ENCODE measurements at places on chromosomes 6 and 20. TPM values are rescaled to one million over a fixed set of nuclear protein-coding genes. Genes with fewer than 3 reads are reported as not detected.

GRCh38 chr6:146135167-146135566 is 106.3 kb downstream of the GRM1 start:
- H3K4me3 ChIP-seq: no peak overlapping the region
- H3K36me3 ChIP-seq: no peaks in the 10 kb centered on the region
- H3K27me3 ChIP-seq: no peaks in the 10 kb centered on the region

DNA sequence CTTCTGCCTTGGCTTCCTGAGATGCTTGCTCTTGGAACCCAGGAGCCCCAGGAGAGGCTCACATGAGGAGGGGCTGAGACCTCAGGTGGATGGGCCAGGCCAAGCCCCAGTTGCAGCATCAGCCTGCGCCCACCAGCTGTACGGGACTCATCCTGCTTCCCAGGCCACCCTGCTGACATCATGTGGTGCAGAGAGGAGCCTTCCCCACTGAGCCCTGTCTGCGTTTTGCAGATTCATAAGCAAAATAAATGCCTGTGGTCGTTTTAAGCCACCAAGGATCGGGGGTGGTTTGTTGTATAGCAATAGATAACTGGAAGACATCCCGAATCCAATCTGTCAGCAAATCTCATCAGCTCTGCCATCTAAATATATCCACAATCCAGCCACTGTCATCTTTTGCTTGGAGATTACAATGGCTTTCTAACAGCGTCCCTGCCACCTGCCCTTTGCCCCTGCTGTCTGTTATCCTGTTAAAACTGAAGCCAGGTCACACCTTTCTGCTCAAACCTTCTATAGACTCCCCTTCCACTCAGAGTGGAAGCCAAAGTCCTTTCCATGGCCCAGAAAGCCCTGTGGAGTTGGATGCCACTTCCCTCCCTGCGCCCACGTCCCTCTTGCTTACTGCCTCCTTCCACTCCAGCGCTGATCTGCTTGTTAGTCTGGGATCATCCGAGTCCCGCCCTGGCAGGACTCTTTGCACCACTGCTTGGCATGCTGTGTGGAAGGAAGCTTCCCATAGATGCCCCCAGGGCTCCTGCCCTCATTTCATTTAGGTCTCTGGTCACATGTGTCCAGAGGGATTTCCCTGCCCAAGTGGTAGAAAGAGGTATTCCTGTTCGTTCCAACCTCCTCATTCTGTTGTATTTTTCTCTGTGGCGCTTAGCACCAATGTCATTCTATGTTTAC is 24.0 kb upstream of the MLN start:
- DNase-seq: no peak
- H3K27ac ChIP-seq: no peak overlapping the region
- no peaks in the 10 kb centered on the region for H3K4me1 ChIP-seq
- H3K4me3 ChIP-seq: no peak overlapping the region

DNA sequence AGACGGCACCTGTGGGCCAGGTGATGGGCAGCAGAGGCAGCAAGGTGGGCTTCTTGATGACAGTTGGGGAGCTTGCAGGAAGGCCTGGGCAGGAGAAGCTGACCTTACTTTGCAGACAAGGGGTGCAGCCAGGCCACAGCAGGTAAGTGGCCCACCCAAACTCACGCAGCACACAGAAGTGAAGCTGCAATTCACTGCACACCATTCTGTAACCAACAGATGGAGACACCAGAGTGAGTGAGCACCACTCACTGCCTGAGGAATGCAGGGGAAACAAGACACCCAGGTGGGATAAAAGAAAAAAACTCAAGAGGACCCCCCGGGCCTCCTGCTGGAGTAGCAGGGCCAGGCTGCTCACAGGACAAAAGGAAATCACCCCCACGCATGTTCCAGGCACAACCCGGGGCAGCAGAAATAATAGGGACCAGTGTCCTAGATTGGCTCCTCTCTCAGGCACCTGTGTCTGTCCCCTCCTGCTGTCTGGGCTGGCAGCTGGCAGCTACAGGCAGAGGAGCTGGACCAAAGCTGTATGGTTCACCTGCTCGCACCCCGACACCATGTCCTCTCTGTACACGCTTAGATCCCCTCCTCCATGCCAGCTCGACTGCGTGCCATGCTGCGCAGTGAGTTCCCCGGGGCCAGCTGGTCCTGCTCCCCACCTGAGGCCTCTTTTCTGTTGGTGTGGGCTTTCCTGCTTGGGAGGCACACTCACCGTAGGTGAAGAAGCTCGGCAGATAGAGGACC is 4.9 kb downstream of the MTCH1 start:
- no peak for DNase-seq
- no peak overlapping the region for H3K27ac ChIP-seq
- peaks cover 47% of the 10 kb centered on the region for H3K36me3 ChIP-seq

Gene ZNF391
- 5.0 TPM for total RNA-seq

Gene PBOV1
- total RNA-seq: not detected

GRCh38 chr6:44312901-44313788 is at the start of gene AARS2:
Gene AARS2, minus strand, starts transcription at chr6:44313347. Its CDS starts 24 bp downstream, at chr6:44313323.
- peaks cover 38% of the 10 kb centered on the region for H3K36me3 ChIP-seq
- H3K27ac ChIP-seq: peak within 1 kb of the TSS; percentile 89
- H3K4me3 ChIP-seq: peak within 1 kb of the TSS; percentile 91
- H3K27me3 ChIP-seq: no peaks in the 10 kb centered on the region
- H3K4me1 ChIP-seq: peaks cover 9% of the 10 kb centered on the region

DNA sequence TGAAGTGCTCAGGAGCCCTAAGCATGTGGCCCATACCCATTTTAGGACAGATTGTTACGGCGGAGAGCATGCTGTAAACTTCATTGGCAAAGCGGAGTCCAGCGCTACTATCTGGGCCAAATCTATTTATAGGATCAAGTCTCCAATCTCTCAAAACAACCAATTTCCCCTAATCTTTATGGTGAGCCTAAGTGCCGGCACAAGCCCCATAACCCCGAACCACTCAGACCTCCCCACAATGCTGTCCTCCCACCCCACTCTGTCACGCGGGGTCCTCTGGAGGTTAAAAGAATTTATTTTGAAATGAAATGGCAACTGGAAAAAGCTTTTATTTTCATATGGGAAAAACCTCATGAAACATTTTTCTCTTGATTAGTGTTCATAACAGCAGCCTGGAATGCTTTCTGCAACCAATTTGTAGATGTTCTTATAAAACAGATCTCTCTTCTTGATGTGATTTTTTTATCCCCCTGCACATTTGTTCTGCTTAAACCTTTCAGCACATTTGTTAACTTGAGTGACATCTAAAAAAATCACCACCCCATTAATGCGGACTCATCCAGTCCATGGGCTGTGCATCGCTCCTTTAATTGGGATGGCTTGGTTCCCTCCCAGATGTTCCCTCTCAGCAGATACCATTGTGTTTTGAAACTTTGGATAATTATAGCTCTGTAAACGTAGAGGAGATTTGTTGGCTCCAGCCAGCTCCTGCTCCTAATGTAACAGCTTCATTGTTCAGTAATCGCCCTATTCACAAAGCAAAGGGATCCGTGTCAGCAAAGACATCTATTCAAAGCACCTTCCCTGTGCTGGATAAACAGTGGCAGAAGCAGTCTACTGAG is 323.6 kb downstream of the CD83 start:
- H3K27me3 ChIP-seq: no peaks in the 10 kb centered on the region
- H3K27ac ChIP-seq: no peak overlapping the region
- peaks cover 5% of the 10 kb centered on the region for H3K4me1 ChIP-seq
- H3K4me3 ChIP-seq: no peak overlapping the region

Gene REM1
- not detected for total RNA-seq

- H3K36me3 ChIP-seq: no peaks in the 10 kb centered on the region
- H3K4me1 ChIP-seq: no peaks in the 10 kb centered on the region
- H3K4me3 ChIP-seq: no peak overlapping the region
- H3K27me3 ChIP-seq: no peaks in the 10 kb centered on the region
Measured at GRCh38 chr20:40946451-40946850, 82.2 kb upstream of the TOP1 start.

DNA sequence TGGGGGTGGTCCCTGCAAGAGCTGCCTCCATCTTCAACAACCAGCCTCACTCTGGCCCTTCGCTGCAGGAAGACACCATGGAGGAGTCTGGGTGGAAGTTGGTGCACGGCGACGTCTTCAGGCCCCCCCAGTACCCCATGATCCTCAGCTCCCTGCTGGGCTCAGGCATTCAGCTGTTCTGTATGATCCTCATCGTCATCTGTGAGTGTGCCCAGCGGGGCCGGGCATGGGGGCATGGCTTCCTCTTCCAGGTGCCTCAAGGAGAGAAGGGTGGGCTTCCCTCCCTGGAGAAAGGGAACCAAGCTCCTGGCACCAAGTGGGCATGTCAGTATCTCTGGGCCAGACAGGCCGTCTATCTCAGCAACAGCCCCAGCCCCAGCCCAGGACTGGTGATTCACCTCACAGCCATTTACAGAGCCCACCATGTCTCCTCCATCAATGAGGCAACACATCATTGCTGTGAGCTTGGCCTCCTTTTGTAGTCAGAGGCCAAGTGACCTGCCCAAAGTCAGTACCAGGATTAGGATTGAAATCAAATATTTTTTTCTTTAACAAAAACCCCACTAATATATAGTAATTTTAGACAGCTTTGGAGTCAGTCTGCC is 40.2 kb downstream of the TM9SF4 start:
- no peak for DNase-seq
- H3K36me3 ChIP-seq: peaks cover 18% of the 10 kb centered on the region
- no peak overlapping the region for H3K4me3 ChIP-seq
- no peak overlapping the region for H3K27ac ChIP-seq
- no peaks in the 10 kb centered on the region for H3K4me1 ChIP-seq
- no peaks in the 10 kb centered on the region for H3K27me3 ChIP-seq

DNA sequence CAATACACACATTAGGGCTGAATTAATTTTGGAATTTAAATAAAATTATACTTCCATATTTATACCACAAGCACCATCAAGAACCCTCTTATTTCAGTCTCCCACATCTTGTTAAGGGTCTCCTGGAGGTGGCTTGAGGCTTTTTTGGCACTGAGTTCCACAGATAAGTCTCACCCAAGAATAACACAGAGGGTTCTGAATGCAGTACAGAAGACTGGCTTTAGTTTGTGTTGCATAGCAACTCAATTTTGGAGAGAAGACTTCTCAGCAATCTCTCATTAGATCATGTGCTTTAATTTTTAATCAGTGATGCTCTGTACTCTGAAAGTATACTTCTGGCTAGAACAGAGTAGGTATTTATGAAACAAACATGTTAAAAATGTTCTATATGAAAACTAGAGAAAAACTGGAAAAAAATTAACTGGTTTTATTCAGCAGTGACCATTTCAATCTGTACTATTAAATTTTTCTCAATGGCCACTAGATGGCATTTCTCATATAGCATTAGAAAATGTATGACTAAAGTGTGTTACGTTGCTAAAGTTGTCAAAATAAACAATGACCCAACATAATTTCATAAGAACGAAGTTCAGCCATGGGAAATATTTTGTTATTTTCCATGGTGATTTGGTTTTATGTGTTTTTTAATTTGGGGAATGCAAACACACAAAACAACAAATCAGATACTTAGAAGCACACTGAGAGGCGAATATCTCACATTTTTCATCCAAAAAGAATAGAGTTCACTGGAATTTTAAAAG is 32.7 kb upstream of the MAP7 start:
- no peaks in the 10 kb centered on the region for H3K4me1 ChIP-seq
- H3K27ac ChIP-seq: no peak overlapping the region
- DNase-seq: no peak
- no peak overlapping the region for H3K4me3 ChIP-seq
- H3K27me3 ChIP-seq: no peaks in the 10 kb centered on the region
- H3K36me3 ChIP-seq: peaks cover 14% of the 10 kb centered on the region

- no peak overlapping the region for H3K4me3 ChIP-seq
- no peaks in the 10 kb centered on the region for H3K36me3 ChIP-seq
- no peak overlapping the region for H3K27ac ChIP-seq
- no peaks in the 10 kb centered on the region for H3K27me3 ChIP-seq
Measured at GRCh38 chr20:30811885-30812671, 445.4 kb upstream of the DEFB115 start.

DNA sequence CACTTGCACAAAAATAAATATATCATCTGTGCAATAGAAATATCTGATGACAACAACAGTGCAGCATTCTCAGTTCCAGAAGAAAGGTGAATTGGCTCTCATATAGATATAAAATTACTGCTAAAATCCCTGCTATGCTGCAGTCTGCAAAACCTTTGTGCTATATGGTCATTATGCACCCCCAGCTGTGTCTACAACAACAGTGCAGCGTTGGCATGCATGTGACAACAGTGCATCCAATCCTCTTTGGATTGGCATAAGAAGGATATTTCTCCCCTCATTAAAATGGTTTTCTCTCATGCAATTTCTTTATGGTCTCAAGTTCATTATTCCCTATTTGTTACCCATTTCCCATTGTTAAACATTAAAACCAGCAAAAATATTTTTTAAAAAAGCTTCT is 23.1 kb downstream of the OR2B6 start:
- no peak overlapping the region for H3K4me3 ChIP-seq
- H3K27me3 ChIP-seq: peaks cover 3% of the 10 kb centered on the region
- no peak overlapping the region for H3K27ac ChIP-seq

GRCh38 chr6:37180075-37180474 is 10.1 kb downstream of the PIM1 start:
- peaks cover 68% of the 10 kb centered on the region for H3K4me1 ChIP-seq
- H3K27me3 ChIP-seq: no peaks in the 10 kb centered on the region
- H3K36me3 ChIP-seq: peaks cover 6% of the 10 kb centered on the region
- no peak for DNase-seq
- no peak overlapping the region for H3K27ac ChIP-seq

Gene PRKN
- 8.1 TPM for total RNA-seq

Gene DAAM2
- not detected for total RNA-seq

DNA sequence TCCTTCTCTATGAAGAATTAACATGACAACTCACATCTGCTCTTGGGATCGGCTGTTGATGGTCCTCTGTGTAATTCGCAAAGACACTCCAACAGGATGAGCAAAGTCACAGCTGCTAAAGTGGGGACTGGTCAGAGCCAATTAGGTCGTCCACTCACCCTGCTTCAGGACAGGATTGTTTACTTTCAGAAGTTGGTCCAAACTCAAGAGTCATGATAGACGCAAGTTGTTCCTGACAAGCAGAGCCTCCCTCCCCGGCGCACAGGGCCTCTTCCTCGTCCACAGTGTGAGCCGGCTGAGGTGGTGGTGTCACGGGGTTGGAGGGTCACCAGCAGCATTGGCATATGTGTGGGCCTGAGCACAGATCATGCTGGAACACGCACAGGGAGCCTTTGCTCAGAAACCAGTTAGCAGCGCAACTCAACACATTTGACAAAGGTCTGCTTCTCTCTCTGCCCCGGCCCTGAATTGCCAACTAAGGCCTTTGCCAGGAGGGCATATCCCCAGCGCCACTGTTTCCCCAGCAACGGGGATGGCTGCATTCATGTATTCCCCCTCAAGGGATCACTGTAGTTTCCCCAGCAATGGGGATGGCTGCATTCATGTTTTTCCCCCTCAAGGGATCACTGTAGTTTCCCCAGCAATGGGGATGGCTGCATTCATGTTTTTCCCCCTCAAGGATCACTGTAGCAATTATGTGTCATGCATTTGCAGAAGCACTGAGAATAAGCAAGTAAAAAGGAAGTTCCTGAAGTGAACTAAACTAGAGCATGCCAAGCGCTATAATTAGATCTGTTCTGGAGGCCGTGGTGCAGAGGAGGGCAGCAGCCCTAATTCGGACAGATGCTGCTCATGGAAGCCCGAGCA is 111.7 kb downstream of the THBS2 start:
- DNase-seq: no peak
- H3K27me3 ChIP-seq: no peaks in the 10 kb centered on the region
- H3K27ac ChIP-seq: no peak overlapping the region
- no peaks in the 10 kb centered on the region for H3K36me3 ChIP-seq
- H3K4me1 ChIP-seq: no peaks in the 10 kb centered on the region

Gene AVP
- total RNA-seq: not detected
